ENCODE measurements at places on chromosomes 3 and 15.
A peak's percentile ranks its signal among the peaks of the same experiment; 100 is the strongest.

- DNase-seq: no peak
Measured at GRCh38 chr15:88348579-88349230, 92.2 kb upstream of the NTRK3 start.

DNA sequence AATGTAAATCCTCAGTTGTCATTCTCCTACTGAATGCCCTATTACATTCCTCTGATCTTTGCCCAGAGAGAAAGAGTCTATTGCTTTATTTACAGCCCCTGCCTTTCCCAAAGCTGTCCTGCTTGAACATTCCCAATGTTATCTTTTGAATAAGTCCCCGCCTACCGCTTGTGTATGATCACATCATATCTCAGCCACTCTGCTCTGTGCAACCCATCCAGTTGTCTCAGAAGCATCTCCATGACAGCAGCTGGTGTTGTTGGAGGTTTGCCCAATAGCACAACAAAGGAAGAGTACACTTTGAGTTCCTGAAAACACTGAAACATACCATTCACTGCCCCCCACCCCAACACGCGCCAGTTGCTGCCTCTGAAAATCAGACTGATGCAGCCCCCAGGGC is 22.0 kb upstream of the FAM3D start:
- DNase-seq: no peak

DNA sequence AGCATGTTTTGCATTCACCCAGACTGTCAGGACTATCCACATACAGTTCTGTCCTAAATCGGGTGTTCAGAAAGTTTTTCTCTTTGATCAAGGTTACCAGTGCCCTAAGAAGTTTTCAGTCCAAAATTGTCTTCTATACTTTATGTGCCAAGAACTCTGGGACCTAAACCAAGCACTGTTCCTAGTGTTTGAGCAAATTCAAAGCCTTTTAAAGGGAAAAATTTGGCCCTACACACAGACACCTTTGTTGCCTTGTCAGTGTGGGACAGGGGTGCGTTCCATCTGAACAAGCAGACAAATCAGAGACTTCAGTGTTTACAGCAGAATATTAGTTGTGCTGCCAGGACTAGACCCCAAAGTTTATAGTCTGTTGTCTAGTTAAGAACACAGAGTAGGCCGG is 50.6 kb downstream of the DGKG start:
- no peak for DNase-seq

DNA sequence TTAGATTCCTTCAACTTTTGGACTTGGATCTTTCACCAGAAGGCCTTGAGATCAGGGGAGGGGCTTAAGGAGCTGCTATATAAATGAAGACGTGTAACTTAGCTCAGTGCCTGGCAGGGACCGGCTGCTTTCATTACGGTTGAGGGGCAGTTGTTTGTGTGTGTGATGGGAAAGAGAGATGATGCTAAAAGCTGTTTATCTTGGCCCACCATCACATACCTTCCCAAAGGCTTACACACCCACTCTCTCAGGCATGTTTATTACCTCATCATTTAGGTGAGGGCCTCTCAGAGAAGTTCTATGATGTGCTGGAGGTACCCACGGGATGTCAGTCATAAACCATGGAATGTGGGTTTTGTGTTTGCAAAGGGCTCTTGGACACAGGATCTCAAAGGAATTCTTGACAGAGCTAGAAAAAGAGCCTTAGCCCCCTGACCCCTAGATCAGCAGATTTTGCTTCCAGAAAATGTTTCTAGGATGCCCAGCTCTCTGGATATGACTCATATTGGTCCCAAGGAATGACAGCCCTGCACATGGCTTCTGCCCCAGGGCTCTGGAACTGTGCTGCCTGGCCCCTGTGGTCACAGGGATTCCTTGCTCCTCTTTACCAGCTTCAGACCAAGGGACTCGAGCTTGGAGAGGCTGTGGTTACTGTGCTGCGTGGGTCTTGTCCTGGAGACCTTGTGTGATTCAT is 15.9 kb upstream of the SMAD3 start:
- no peak for DNase-seq

- peak; percentile 93 for DNase-seq
Measured at GRCh38 chr15:101088788-101089578, 162.9 kb downstream of the CHSY1 start.

DNA sequence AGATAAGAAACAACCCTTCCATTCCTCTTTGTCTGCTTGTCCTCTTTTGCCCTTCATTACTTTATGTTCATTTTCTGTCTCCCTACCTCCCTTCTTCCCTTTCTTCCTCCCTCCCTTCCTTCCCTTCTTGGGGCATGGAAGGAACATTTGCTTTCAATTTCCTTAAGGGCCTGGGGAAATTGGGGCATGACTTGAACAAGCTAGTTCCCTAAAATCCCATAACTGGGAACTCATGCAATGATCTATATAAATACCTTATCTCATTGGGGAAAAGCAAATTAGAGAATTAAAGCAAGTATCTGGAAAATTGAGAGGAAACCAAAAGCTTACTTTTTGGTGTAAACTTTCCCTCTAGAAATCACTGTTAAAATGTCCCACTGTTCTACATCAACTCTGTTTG is 35.7 kb downstream of the BOC start:
- no peak for DNase-seq

DNA sequence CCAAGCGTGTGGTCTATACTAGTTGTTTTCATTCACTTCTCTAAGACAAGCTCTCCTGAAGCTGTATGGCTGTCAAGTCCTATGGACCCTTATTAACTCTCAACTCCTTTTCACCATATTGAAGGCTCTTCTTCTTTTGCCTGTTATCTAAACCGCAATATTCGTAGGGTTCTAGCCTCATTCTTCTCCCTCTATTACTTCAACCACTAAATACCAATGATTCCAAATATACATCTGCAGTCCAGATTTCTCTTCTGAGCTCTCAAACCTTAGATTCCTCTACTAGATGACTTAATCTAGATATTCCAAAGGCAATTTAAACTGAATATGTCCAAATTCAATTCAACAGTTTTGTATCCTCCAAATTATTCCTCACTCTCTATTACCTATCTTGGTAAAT is 24.6 kb downstream of the AQR start:
- no peak for DNase-seq

GRCh38 chr3:101809178-101810021 is 30.4 kb downstream of the NXPE3 start:
- DNase-seq: no peak

DNA sequence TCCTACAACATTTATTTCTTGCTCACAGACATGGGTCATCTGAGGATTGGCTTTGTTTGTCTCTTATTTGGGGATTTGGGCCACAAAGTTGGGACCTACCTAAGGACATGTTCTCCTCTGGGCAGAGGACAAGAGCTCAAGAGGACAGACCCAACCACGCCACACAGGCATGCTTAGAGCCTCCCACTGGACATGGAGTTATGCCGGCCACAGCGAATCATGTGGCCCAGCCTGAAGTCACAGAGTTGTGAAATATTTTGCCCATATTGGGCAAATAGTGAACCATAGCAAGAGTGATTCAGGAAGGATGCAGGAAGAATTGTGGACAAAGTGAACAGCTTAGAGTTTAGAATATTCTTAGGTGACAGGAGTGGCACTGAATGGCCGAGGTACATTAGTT is 9.9 kb downstream of the TRAK1 start:
- peak; percentile 42 for DNase-seq

GRCh38 chr15:56678571-56678970 is 54.7 kb downstream of the ZNF280D start:
- no peak for DNase-seq

- no peak for DNase-seq
Measured at GRCh38 chr3:71341721-71342120, 241.8 kb downstream of the FOXP1 start.

DNA sequence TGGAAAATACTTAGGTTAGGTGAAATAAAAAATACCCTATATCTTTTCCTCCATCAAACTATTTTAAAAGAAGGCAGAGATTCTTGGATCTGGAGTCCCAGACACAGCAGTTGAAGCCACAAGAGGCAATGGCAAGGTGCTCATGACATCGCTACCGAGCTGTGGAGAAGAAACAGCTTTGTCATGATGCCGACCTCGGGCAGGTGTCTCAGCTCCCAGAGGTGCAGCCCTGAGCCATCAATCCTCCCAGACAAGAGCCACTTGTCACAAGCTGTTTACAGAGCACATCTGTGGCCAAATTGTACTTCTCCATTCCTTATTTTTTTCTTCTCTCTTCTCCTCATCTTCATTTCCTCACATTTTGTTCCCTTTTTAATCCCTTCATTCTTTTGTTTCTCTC is 50.8 kb downstream of the GPR176 start:
- DNase-seq: no peak

GRCh38 chr3:54099381-54099780 is 23.0 kb upstream of the CACNA2D3 start:
- DNase-seq: no peak

- DNase-seq: no peak
Measured at GRCh38 chr3:47259114-47259513, 23.5 kb downstream of the KIF9 start.

- no peak for DNase-seq
Measured at GRCh38 chr3:113914646-113915045, 33.2 kb upstream of the ZDHHC23 start.

DNA sequence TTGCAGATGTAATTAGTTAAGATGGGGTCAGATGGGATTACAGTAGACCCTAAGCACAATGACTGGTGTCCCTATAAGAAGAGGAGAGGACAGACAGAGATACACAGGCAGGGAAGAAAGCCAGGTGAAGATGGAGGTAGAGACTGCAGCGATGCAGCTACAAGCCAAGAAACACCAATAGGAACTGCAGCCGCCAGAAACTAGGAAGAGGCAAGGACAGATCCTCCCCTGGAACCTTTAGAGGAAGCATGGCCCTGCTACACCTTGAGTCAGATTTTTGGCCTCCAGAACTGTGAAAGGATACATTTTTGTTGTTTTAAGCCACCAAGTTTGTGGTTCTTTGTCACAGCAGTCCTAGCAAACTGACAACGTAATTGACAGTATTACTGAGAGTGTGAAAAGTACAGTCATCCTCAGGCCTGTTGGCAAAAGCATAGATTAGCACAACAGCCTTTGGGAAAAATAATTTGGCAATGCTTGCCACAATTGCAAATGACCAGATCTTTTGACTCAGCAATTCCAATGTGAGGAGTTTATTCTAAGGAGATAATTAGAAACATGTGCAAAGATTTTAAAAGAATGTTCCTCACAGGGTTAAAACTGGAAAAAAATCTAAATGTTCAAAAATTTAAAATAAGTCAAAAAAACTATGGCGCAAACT is 82.6 kb upstream of the TJP1 start:
- no peak for DNase-seq

- no peak for DNase-seq
Measured at GRCh38 chr3:34107669-34108068, 309.2 kb downstream of the PDCD6IP start.

DNA sequence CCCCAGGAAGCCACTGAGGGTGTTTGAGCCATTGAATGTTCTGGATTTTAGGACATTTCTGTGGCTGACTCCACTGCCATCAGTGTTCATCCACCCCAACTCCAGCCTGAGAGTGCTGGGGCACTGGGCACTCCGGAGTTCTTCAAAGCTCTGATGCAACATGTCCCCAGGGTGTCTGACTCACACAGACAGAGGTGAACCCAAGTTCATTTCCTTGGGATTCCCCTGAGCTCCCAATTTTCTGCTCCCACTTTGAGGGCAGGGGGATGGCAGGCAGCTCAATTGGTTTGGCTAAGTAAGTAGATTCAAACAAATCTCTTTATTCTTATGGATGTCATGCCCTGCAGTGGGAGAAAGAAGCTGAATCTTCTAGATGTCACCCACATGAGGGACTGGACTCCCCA is 2.2 kb downstream of the STRA6 start:
- DNase-seq: no peak

- DNase-seq: no peak
Measured at GRCh38 chr3:177084616-177085015, 112.7 kb downstream of the TBL1XR1 start.

- DNase-seq: no peak
Measured at GRCh38 chr3:192239956-192240355, 487.4 kb downstream of the FGF12 start.

DNA sequence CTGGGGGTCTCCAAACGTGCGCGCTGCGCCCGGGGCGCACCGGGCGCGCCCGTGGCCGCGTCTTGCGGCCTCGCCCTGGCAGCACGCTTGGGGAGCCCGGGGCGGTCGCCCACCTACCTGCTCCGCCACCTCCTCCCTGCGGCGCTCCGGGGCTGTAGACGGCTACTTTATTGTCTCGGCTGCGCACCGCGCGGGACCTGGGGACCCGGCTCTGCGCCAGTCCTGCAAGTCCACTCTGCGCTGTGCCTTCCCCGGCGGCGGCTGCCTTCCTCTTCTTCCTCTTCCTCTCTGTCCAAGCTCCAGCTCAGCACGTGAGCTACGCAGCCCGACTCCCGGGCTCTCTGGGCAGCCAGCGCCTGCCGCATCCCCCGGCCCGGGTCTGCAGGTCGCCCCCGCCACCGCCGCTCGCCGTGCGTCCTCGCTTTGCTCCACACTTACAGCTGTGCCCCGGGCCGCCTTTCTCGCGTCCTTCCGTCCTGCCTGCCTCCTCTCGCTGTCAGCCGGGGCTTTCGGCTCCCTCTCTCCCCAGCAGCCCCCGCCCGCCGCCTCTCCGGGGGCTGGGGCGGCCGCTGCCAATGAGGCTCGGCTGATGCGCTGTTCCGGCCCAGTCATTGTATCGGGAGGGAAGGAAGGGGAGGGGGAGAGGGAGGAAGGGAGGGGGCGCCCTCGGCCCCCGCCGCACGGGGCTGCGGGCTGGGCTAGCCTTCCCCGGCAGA is 156.4 kb upstream of the FRMD4B start:
- no peak for DNase-seq

DNA sequence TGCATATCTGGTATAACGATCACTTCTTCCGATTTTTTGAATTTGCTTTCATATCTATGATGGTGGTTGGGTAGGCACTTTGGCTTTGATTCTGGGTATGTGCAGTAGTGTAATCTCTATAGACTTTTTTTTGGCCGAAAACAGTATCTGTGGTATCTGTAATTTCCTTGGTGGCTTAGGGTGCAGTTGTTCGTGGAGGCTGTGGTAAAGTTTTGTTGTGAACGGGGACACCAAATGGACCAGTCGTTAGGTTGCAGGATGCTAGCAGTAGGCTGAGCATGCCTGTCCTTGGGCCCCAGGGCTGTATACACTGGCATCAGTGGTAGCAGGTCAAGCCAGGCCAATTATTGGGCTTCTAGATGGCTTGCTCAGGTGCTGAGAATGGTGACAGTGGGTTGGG is 55.2 kb downstream of the CCDC66 start:
- no peak for DNase-seq

DNA sequence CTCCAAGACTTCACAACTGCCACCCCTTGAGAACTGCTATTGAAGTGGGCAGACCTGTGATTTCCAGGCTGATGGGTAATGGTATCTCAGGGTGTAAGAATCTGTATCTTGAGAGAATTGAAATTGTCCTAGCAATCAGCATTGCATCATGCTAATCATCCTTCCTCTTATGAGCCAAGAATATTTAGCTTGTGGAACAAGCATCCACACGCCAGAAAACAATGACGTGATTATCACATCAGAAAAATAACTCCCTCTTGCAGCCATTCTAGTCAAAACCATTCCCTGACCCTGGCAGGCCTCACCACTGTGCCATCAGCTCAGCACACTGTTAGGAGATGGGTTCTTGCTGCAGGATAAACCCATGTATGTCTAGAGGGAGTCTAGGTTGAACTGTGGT is 6.7 kb downstream of the BCL2L10 start:
- DNase-seq: no peak

GRCh38 chr3:115657168-115657567 is 33.9 kb downstream of the GAP43 start:
- no peak for DNase-seq

All from activated effector memory CD4-positive, alpha-beta T cell treated with anti-CD3 and anti-CD28 coated beads, Interleukin-2, amount 50 U/mL, for 16 hours (primary cell).